ENCODE measurements at places on chromosomes 11 and 22.

DNA sequence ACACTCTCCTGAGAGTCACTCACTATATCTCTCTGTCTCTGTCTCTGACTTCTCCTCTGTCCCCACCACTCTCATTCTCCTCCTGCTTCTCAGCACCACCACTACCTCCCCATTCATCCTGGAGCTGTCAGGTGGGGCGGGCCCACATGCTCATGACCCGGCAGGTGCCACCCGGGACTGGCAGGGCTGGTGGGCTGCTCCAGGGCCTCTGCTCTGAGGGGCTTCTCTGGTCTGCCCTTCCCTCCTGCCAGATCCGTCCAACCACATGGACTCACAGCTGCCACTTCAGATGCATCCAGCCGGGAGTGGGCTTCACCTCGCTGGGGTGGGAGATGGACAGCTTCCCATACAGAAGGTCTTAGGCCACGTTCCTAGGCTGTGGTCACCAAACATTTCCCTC is 4.8 kb upstream of the EMID1 start:
- no peak for DNase-seq

DNA sequence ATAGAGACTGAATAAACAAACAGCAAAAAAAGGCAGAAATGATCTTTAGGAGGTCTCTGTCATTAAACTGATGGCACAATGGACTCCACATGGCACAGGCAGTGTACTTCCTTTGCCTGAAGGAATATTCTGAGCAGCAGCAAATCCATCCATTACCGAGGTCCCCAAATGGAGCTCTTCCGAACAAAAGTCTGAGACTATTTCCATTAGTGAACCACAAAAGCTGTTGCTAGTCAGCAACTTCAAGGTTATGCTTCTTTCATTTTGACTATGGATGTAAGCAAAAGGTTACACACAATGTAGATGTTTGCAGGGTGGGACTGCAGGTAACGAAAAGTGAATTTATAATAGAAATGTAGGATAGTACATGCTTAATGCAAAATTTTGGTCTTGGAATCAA is 14.5 kb downstream of the NARS2 start:
- no peak for DNase-seq

DNA sequence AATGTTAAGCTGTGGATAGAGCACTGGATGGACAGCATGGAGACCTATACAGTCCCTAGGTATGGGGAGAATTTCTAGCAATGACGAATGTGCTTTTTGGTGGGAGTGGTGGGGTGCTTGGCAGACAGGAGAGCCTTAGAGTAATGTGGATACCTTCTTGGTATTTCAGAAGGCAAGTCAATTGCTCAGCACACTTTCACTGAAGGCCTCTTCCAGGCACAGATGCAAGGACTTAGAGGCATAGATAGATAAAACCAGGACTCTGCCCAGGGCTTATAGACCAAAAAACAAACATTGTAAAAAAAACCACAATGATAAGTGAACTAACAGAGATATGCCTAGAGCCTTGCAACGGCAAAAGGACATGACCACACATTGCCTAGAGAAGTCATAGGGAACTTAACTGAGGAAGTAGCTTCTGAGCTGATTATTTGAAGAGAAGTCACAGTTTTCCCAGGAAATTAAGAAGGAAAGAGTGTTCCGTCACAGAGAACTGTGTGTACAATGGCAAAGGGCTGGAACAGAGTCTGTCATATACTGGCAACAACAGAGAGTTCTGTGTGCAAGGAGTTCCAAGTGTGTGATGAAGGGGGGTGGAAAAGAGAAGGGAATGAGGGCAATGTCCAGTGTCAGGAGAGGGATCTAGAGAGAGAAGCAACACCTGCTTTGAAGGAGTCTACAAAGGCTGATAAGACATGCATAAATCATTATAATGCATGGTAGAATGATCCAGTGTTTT is 65.9 kb upstream of the PICALM start:
- DNase-seq = no peak

- no peak for DNase-seq
Observed at GRCh38 chr11:64842851-64843685, 1.4 kb downstream of the CDC42BPG start.

DNA sequence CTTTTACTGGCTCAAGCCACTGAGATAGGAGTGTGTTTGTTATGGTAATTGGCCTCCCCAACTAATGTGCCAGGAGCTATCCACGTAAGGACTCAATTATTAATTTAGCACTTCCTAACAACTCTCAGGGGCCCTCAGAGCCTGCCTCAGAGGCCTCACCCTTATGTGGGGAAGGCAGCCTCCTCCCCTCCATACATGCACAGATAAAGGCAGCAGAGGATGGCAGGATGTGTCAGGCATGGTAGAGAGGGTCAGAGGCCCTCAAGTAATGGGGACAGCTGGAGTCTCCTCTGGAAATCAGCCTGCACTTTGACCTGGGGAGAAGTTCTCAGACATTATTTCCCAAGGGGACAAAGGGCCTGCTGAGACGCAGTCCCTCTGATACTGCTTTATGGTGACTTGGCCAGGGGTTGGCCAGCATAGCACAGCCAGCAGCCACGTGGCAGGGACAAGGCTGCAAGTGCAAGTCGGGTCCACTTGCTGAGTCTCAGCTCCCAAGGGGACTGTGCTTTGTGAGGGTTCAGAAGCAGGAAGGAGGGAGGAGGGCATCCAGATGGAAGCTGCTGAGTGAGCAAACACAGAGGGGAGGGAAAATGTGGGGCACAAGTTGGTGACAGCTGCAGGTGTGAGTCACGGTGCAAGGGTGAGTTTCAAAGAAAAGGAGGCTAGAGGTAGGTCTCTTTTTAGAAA is 17.0 kb downstream of the MOGAT2 start:
- DNase-seq = no peak

- DNase-seq = no peak
Observed at GRCh38 chr11:2940921-2941821, 12.0 kb upstream of the PHLDA2 start.

GRCh38 chr11:1916132-1916985 is 3.1 kb upstream of the TNNT3 start:
- no peak for DNase-seq

DNA sequence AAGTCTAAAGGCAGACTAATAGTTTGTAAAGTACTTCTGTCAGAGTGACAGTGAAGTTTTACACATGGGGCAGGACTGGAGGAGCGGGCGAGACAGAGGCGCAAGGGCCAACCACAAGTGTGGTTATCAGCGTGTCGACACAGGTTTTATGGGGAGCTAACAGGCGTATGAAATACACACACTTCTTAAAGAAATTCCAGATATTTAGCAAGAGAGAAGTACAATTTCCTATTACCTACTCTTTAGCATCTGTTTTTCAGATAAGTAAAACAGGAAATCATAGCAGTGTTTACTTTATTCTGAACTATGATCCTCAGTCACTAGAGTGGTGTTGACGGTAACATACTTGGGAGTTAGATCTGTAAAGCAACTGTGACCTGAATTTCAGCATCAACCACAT is 22.5 kb downstream of the VSIG10L2 start:
- DNase-seq = no peak

DNA sequence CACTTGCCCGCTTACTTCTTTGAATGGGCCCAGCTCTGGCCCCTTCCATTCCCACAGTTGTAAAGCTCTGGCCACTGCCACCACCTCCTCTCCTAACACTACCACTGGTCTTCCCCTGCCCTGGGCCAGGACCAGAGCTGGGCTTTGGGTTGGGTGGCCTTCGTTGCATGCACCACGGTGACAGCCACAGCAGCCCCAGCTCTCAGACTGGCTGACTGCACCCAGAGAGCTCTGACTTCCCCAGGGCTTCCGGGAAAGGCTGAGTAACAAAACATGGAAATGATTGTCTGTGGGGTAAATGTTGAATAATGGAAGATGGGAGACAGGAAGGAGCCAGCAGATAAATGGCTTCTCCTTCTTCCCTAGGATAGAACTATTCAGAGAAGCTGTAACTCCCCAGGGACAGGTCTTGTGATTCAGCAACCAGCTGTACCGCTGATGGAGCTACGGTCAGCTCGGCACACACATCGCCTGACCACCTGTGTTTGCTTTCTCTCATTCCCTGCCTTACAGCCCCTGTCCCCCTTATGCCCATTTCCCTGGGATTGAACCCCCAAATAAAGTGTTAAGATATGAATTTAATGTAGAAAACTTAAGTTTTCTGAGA is 27.6 kb downstream of the SCN4B start:
- DNase-seq = no peak

- no peak for DNase-seq
Observed at GRCh38 chr11:67024410-67024809, 1.5 kb downstream of the SYT12 start.

GRCh38 chr11:44468345-44468988 is 97.0 kb upstream of the CD82 start:
- DNase-seq = no peak
